ENCODE measurements at places on chromosomes 6 and 20. TPM values are rescaled to one million over a fixed set of nuclear protein-coding genes. Genes with fewer than 3 reads are reported as not detected.

HLA-DQB1 gene
- polyA plus RNA-seq: 4.3 TPM

DNA sequence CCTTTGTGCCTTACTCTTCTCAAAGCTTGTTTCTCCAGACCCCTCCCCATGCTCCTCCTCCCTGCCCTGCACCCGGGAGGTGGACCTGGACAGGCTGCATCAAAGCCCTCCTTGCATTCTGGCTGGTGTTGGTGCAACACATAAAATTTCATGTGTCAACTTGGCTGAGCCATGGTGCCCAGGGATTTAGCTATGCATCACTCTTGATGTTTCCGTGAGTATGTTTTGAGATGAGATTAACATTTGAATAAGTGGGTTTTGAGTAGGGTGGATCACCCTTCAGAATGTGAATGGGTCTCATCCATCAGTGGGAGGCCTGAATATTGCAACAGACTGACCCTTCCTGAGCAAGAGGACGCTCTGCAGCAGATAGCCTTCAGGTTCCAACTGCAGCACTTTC is 4.4 kb upstream of the OCSTAMP start:
- DNase-seq: no peak

- DNase-seq: no peak
Measured at GRCh38 chr6:45923831-45924391, 91.7 kb downstream of the CLIC5 start.

- DNase-seq: no peak
Measured at GRCh38 chr20:40631119-40631631, 57.9 kb downstream of the MAFB start.

- no peak for DNase-seq
Measured at GRCh38 chr20:12156252-12156651, 238.6 kb downstream of the BTBD3 start.

DNA sequence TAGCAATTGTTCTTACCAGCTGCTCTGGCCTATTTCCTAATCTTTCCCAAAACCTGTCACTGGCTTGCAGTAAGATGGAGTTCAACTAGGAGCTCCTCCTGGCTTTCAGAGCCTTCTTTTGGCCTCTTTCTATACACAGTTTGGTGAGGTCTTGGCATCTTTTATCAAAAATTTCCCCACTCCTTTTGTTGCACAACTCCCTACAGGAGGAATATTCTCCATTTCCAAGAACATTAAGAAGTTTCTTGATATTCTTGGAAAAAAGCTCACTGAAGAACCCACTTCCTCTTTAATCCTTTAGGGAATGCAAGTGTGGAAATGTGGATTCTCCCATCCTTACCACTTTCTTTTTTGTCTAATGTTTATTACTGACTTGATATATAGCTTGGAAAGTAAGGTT is 171.3 kb upstream of the KCNK16 start:
- no peak for DNase-seq

- no peak for DNase-seq
Measured at GRCh38 chr20:14401479-14402138, 64.2 kb upstream of the FLRT3 start.

Measured in right renal cortex interstitium (tissue), 3 donors.